Activated naive CD8-positive, alpha-beta T cell treated with anti-CD3 and anti-CD28 coated beads, Interleukin-2, amount 10 ng/mL, durations not matched to agents 7 days and 5 days (primary cell): ENCODE measurements at places on chromosomes 1 and 21.

GRCh38 chr1:231949277-231950091 lies 322.9 kb downstream of the DISC1 start:
- no peak overlapping the region for H3K4me3 ChIP-seq
- H3K27me3 ChIP-seq = no peaks in the 10 kb centered on the region
- H3K4me1 ChIP-seq = no peaks in the 10 kb centered on the region
- DNase-seq = no peak

DNA sequence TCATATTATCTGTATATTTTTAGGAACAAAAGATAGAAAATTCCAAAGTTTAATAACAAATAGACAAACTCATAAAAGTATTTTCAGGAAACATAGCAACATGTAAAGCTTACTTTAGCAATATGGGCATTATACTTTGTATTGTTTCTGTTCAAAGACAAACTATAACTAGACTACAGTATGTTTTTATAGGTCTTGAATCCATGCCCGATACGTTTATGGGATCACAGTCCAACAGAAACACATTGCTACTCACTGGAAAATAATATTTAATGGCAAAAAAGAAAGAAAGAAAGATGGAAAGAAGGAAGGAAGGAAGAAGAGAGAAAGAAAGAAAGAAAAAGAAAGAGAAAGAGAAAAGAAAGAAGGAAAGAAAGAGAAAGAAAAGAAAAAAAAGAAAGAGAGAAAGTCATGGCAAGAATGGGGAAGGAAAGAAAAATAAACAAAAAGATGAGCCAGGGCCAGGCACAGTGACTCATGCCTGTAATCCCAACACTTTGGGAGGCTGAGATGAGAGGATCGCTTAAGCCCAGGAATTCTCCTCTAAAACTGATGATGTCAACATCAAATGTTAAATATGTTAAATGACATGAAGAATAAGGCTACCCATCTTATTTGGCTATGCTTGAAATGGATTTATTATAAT lies 32.7 kb downstream of the TM2D1 start:
- peaks cover 2% of the 10 kb centered on the region for H3K4me1 ChIP-seq
- H3K27ac ChIP-seq = no peak overlapping the region
- no peaks in the 10 kb centered on the region for H3K27me3 ChIP-seq

GRCh38 chr1:7669559-7670311 lies 101.4 kb upstream of the VAMP3 start:
- no peak overlapping the region for H3K27ac ChIP-seq
- H3K4me3 ChIP-seq = no peak overlapping the region
- H3K27me3 ChIP-seq = peaks cover 2% of the 10 kb centered on the region

- H3K27me3 ChIP-seq = peaks cover 5% of the 10 kb centered on the region
- DNase-seq = no peak
- H3K36me3 ChIP-seq = no peaks in the 10 kb centered on the region
- peaks cover 4% of the 10 kb centered on the region for H3K4me1 ChIP-seq
These were observed 64.1 kb upstream of the LRP8 start for GRCh38 chr1:53391982-53392381.

DNA sequence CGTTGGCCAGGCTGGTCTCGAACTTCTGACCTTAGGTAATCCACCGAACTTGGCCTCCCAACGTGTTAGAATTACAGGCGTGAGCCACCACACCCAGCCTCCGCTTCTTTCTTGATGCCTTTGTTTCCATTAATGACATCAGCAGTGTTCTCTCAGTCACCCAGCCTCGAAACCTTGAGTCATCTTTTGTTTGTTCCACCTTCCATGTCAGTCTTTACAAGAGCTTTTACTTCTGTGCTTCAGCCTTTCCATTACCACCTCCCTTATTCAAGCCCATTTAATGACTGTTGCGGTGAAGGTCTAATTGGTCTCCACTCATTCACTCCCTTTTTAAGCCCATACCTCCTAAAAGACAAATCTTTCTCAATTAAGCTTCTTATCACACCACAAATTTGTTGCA lies 146.6 kb upstream of the ADGRL2 start:
- no peaks in the 10 kb centered on the region for H3K27me3 ChIP-seq
- no peak overlapping the region for H3K4me3 ChIP-seq
- no peak for DNase-seq
- H3K27ac ChIP-seq = no peak overlapping the region
- H3K4me1 ChIP-seq = no peaks in the 10 kb centered on the region

- H3K36me3 ChIP-seq = peaks cover 32% of the 10 kb centered on the region
- no peak overlapping the region for H3K27ac ChIP-seq
- no peaks in the 10 kb centered on the region for H3K27me3 ChIP-seq
- DNase-seq = no peak
These were observed 63.9 kb downstream of the LYST start for GRCh38 chr1:235802573-235803346.

- H3K27me3 ChIP-seq = no peaks in the 10 kb centered on the region
- peak overlapping the region; percentile 80 for H3K27ac ChIP-seq
- H3K36me3 ChIP-seq = peaks cover 27% of the 10 kb centered on the region
- DNase-seq = peak; percentile 58
- peaks cover 62% of the 10 kb centered on the region for H3K4me1 ChIP-seq
These were observed 36.5 kb downstream of the PIK3CD start for GRCh38 chr1:9687874-9688582.

DNA sequence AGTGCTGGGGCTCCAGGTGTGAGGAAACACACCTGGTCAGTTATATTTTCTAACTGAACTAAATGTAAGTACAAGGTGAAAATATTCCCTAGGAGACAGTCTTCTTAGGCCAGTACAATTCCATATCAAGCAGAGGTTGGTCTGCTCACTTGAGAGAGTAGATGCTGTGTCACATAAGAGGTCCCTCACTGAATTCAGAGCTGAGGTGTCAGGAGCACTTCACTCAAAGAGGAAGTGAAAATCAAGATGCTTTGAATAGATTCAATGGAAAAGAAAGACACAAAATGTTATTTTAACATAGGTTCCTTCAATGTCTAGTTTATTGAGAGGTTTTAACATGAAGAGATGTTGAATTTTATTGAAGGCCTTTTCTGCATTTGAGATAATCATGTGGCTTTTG lies 4.3 kb upstream of the FCRL3 start:
- H3K4me1 ChIP-seq = no peaks in the 10 kb centered on the region
- H3K27me3 ChIP-seq = peaks cover 4% of the 10 kb centered on the region
- no peak for DNase-seq
- H3K36me3 ChIP-seq = no peaks in the 10 kb centered on the region

DNA sequence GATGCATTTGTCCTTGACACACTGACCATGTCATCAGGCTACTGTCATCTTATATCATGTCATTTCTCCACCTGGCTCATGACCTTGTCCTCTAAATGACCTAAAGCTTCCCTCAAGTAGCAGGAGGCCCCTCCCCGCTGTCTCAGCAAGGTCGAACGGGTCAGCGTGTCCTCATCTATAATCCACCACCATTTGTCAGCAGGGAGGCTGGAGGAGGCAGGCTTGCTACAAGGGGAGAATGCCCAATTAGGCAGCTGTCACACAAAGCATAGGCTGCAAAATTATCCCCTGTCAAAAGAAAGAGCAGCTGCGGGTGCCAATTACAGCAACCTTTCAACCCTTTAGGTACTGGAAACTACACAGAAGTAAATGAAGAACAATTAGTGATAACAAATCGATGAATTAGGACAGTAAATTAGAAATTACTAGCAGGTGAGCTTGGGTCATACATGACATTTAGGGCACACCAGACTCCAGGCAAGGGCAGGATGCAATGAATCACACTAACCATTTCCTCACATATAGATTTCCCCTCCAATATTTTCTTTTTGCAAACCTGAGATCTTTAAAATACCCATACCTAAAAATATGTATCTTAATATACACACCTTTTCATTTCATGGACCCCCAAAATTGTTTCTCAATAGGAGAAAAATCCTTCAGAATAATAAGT lies 61.2 kb downstream of the NRIP1 start:
- no peaks in the 10 kb centered on the region for H3K27me3 ChIP-seq
- peak overlapping the region; percentile 7 for H3K27ac ChIP-seq
- peaks cover 34% of the 10 kb centered on the region for H3K4me1 ChIP-seq
